T47D (cell line): ENCODE measurements at places on chromosomes 6 and 20.

- no peak for DNase-seq
Measured at GRCh38 chr6:123668965-123669591, 32.3 kb upstream of the TRDN start.

GRCh38 chr6:43988801-43989200, 138.5 kb downstream of the MRPL14 start:
- DNase-seq: no peak

GRCh38 chr6:134520181-134521115, 202.5 kb upstream of the SGK1 start:
- DNase-seq: no peak

GRCh38 chr6:15744818-15745402, 82.1 kb upstream of the DTNBP1 start:
- DNase-seq: no peak

- DNase-seq: no peak
Measured at GRCh38 chr6:112253498-112253840, 898 bp downstream of the LAMA4 start.

GRCh38 chr6:147954938-147955337, 387.7 kb upstream of the SASH1 start:
- no peak for DNase-seq

GRCh38 chr6:35955970-35956369, 35.1 kb upstream of the SRPK1 start:
- DNase-seq: no peak

DNA sequence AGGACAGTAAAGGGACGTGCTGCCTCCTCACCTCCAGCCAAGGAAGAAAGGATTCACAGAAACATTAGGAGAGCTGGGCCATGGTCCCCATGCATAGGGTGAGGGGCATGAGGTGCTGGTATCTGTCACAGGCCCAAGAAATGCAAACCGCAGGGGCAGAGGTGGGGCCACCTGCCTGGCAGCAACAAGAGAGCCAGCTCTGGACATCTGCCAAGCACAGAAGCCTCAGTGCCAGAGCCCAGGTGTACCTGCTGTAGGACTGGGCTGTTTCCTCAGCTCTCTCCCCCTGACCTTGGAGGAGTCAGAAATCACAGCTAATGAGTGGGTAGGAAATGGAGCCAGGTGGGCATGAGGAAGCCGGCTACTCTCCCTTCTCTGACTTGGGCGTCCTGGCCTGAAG, 45.3 kb downstream of the SLC2A12 start:
- DNase-seq: peak; percentile 44

DNA sequence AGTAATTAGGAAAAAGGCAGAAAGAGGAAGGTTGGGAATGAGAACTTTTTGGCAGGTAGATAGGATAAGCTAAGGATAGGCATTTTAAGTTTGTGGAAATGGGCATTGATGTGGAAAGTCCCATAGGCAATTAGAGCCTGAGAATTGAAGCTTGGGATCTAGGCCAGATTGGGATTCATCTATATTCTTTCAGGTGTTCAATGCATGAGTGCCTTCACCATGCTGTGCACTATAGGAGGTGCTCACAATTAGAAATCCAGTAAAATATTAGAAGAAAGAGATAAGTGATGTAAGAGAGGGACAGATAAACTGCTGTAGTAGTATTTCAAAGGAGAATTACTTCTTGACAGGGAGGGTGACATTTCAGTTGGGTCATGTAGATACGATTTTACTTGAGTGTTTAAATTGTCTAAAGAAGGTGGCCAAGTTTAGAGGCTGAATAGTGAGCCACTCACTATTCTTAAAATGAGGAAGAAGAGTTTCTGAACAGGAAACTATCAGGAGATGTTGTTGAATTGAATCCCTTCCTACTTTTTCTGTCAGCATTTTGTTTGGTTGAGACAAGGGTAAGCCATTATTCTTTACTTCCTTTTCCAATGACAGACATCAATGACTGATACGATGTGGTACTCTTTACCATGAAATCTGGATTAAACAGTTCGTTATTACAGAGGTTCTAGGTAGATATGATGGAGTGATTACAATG, 31.0 kb upstream of the CTAGE9 start:
- DNase-seq: no peak

- no peak for DNase-seq
Measured at GRCh38 chr6:27777614-27778355, 134.4 kb downstream of the OR2B2 start.

- DNase-seq: peak; percentile 31
Measured at GRCh38 chr6:27890445-27891319, 21.5 kb downstream of the OR2B2 start.

DNA sequence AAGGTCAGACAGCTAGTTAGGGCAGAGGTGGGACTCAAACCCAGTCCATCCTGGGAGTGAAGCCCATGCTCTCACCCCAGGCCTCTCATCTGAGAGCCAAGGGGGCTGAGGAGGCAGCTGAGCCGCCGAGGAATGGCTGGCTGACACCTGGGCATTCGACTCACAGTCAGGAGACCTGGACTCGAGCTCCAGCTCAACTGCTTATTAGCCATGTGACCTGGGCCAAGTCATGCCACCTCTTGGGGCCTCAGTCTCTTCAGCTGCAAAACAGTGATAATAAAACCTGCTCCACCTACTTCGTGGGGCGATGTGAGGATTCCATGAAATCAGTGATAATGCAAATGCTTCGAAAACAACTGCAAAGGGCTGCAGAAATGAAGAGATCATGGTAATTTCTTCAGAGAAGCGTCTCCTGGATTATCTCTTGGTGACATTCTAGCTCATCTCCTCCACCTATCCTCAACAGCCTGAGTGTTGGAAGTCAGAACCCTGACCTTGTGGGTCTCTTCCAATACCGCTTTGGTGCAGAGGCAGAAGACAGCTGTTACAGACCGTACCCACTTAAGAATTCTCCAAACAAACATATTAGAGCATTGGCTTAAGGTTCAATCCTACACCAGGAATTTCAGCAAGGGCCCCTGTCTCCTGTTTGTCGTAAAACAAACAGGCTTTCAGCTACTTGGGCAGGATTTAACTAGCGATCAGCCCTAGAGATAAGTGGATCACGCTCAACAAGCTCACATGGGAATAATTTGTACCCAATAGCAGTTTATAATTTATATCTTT, 60.0 kb upstream of the PIM1 start:
- peak; percentile 44 for DNase-seq

GRCh38 chr6:4957521-4958231, 46.2 kb downstream of the RPP40 start:
- peak; percentile 32 for DNase-seq

GRCh38 chr6:163526346-163526745, 111.8 kb downstream of the QKI start:
- no peak for DNase-seq

DNA sequence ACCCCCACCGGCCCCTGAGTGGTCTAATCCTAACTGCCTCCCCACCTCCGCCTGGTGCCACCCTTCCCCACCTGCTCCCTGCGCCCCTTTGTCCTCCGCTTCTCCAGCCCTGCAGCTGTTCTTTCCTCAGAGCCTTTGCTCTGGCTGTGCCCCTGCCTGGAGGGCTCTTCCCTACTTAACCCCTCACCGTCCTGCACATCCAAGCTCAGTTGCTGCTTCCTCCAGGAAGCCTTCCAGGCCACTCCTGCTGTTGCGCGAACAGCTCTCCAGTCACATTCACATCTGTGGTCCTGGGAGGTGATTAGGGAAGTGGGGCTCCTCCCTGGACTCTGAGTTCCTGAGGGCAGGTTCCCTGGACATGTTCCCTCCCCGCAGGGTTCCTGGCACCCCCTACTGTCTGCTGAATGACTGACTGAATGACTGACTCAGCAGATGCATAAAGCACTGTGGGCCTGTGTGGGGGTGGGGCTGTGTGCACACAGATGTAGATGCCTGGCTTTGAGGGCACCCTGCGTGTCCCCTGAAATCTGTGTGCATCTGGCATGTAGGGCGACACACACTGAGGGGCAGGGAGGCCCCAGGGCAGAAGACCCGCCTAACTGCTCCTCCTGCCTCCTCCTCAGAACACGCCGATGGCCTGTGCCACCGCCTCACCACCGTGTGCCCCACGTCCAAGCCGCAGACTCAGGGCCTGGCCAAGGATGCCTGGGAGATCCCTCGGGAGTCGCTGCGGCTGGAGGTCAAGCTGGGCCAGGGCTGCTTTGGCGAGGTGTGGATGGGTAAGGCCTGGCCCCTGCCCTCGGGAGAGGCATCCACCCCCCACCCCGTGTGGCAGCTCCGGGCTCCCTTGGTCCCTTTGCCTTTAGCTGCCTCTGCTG, 51.4 kb downstream of the SRC start:
- DNase-seq: no peak

DNA sequence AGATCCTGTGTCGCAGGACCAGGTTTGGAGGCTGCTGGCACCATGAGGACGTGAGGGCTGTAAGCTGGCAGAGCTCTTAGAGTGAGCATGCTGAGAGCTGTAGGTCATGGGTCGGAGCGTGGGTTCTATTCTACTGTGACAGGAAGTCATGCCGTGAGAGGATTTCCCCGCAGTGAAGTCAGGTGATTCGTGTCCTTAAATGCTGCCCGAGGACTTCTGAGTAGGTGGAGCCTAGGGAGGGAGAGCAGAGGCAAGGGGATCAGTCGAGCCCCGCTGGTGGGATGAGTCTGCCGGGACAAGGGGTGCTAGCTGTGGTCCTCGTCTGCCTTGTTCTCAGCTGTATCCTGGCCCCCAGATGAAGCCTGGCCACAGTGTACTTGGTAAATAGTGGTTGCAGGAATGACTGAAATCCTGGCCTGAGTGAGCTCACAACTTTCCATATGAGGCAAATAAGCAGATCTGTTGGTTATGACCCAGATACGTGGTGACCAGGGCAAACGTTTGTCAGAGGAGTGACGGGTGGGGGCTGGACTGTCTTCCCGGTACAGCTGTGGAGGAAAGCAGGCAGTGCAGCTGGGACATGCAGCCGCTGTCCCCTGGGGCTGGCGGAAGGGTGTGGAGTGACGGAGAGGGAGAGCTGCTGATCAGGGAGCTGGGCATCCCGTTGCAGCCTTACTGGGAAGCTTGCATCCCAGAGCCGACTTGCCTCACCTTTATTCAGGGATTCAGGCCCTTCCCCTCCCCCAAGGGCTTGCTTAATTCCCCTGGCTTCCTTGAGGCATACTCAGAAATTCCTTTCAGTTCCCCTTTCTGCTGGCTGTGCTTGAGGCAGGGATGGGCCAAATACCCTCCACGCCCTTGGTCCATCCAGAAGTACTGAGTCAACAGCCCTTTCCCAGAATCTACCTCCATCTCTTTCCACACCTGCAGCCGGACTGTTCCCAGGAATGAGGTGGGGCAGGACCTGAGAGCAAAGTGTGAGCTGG, 250.9 kb upstream of the RREB1 start:
- peak; percentile 12 for DNase-seq

- DNase-seq: no peak
Measured at GRCh38 chr6:129262661-129263060, 379.7 kb downstream of the LAMA2 start.

DNA sequence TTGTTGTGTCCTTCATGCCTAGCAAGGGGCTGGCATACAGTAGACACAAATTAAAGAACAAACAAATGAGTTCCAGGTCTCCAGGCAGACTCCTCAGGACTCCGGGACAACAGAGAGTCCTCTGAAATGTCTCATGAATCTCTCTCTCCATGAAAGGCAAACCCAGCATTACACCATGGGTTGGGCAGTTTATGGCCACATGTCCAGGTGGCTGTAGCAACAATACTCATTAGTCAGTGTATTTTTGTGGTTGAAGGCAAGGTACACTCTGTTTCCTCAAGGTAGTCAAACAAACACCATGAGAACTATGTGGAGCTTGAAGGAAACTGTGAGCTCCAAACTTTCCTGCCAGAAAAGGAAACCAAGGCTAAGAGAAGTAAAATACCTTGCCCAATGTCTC, 62.2 kb downstream of the KCNB1 start:
- peak; percentile 51 for DNase-seq

- peak; percentile 70 for DNase-seq
Measured at GRCh38 chr6:157946865-157947532, 34.7 kb upstream of the SYNJ2 start.
